ENCODE measurements at places on chromosomes 16 and 17.

DNA sequence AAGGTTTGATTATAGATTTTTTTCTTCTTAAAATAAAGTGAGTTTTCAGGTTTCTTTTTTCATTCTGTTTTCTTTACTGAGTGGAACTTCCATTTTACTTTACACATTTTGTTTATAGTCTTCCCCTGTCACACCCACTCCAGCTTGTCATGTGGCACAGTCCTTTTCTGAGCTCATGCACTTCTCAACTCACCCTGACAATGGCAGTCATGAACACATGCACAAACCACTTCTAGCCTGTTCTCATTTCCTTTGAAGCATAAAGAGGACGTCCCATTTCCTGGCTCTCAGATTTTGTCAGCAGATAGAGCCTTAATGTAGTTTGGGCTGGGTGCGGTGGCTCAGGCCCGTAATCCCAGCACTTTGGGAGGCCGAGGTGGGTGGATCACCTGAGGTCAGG is 168.0 kb downstream of the AHSP start:
- no peak for DNase-seq

GRCh38 chr16:56257666-56258342 is 66.5 kb downstream of the GNAO1 start:
- DNase-seq, result no peak

DNA sequence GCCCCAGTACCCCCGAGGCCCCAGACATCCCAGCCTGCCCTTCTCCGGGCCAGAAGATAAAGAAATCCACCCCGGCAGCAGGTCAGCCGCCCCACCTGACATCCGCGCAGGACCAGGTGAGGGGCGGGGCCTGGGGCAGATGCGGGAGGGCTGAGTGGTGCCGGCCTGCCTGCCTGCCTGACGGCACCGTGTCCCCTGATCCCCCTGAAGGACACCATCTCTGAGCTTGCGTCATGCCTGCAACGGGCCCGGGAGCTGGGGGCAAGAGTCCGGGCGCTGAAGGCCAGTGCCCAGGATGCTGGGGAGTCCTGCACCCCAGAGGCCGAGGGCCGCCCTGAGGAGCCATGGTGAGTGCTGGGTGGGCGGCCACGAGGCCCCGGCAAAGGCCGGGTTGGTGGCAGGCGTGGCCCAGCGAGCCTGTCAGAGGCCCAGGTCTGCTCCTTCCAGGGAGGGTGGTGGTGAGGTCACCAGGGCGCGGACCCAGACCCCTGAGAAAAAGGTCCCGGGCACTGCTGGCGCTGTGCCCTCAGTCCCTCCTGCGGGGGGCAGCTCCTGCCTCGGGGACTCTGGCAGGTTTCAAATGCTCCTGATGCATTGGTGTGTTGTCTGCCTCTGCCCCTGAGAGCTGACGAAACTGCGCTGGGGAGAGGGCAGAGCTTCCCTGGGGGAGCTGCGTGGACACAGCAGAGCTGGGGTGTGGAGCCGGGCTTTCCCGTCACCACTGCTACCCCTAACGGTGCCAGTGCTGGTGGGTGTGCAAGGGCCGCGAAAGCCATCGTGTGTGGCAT is 1.2 kb downstream of the CDT1 start:
- DNase-seq, result no peak

DNA sequence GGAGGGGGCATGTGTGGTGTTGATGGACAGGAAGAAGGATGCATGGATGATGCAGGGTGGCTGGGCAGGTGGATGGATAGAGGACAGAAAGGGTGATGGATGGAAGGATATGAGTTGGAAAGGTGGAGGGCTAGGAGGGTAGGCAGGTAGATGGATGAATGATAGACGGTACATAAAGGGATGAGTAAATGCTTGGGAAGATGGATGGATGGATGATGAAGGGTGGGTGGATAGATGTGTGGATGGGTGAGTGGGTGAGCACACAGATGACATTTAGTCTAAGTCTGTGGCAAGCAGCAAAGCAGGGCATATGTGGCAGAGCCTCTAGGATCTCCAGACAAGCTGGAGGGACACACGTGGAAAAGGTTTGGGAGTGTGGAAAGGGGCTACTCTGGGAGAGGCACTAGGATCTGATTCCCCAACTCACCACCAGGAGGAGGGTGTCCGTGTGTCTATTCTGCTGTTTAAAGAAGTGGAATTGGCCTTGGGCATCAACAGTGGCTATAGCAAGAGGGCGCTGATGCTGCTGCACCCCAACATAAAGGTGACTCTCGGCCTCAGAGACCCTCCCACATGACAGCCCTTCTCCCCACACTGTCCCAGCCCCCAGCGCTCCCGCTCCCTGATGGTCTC is 8.2 kb downstream of the PLD2 start:
- no peak for DNase-seq

- no peak for DNase-seq
Measured at GRCh38 chr17:2697611-2698162, 13.9 kb downstream of the CLUH start.

DNA sequence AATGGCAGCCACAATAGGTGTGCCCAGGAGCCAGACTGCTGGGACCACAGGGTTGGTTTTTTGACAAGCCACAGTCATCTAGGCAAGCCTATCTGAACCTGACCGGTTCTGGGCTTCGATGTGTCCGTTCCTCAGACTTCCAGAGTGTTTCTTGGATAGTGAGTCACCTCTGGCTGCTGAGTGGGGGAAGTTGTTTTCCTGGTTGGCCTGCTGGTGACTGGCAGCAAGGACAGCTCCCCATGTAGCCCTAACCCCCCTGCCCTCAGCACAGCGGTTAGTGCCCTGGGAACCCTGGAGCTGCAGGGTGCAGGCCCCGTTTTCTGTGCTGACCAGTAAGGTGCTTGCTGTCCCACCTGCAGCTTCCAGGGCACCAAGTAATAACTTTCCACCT is 65.5 kb downstream of the PLD6 start:
- DNase-seq, result no peak

- DNase-seq, result no peak
Measured at GRCh38 chr17:28270926-28271325, 48.1 kb upstream of the TMEM97 start.

DNA sequence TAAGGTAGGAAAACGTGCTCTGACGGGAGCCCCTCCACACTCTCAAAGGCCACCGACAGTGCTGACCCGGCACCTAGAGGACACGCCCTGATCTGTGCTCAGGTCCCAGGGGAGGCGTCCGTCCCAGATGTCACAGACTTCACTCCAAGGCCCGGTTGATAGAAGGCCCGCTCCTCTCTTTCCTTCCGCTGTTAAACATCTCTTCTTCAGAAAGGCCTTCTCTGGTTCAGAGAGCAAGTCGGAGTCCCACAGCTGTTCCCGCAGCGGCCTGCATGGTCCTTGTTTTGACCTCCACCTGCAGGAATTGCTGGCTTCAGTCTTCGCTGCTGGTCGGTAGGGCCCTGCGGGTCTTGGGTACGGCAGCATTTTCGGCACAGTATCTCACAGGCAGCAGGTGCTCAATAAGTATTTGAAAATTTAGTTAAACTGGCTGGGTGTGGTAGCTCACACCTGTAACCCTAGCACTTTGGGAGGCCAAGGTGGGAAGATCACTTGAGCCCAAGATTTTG is 88.5 kb downstream of the MRC2 start:
- no peak for DNase-seq

- no peak for DNase-seq
Measured at GRCh38 chr17:57651996-57652395, 93.1 kb downstream of the CCDC182 start.

GRCh38 chr16:88012360-88012759 is 61.1 kb downstream of the BANP start:
- DNase-seq, result no peak

DNA sequence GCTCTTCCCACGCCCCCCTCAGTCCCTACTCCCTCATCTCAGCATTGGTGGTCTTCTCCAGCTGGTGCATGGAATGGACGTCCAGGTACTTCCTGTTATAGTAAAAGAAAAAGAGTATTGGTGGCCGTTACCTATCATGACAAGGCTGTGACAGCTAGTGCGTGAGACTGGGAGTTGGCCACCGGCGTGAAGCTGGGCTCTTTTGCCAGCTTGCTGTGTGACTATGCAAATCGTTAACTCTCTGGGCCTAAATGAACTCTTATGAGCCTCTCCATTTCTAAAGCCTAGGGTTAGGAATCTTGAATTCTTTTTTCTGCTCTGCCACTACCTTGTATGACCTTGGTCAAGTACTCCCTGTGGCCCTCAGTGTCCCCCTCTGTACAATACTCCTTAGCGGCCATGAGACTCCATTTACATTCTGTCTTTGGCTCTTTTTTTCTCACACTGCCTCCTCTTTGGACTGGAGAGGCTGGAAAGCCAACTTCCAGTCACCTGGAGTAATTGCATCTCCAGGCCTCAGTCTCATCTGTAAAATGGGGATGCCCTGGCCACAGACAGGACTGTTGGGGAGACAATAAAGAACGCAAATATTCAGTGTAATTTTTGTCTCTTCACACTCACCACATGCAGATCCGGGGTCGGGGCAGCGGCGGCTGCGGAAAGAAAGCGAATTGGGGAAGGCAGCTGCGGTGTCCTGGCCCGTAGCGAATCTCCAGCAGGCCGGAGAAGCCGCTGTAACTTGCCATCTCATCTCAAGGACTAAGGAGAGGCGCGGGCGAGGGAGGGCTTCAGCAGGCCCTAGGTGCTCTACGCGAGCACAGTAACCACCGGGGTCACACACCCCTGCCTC is 1.1 kb downstream of the CFAP119 start:
- DNase-seq, result no peak

DNA sequence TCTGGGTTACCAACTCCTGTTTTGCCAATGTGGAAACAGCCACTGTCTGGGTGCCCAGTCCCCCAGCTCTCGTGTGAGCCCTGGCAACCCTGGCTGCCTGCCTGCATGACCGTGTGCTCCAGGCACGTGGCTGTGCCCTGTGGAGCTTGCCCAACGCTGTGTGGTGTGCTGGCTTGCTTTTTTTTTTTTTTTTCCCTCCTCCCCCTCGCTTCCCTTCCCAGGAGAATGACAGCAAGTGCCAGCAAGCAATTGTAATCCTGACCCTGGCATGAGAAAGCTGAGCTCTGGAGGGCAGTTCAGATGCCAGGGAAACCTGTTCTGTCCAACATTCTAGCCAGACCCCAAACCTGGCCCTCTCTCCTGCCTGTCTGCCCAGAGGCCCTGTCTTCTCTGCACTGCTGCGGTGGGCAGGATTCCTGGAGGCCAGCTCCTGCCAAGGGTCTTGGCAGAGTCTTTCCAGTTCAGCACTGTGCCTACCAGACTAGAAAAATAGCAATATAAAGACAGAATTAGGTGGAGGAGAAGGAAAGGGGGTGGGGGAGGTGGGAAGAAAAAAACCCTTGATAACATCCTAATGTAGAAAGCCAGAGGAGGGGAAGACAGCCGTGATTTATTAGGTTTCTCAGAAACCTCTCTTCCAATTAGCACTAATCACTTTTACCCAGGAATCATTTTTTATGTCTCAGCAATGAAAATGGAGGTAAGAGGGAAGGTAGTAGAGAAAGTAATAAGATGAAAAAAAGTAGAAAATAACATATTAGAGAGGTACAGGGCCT is 9.0 kb downstream of the HLF start:
- no peak for DNase-seq

DNA sequence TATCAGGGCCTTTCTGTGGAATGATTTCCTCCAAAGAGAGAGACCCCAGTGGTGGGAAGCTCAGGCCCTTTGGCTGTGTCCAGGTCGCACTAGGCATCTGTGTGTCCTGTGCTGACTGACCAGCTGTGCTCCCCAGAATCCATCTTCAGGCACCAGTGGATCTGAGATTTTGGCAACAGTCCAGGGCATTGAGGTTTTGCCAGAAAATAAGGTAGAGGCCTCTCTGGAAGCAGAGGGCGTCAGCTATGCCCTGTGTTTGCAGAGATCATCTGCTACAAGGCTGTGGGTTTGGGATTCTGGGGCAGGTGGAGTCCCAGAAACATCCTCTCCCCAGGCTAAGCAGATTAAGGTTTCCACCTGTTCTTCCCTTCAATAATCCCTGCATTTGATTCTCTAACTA is 57.5 kb upstream of the TOB1 start:
- DNase-seq, result no peak

DNA sequence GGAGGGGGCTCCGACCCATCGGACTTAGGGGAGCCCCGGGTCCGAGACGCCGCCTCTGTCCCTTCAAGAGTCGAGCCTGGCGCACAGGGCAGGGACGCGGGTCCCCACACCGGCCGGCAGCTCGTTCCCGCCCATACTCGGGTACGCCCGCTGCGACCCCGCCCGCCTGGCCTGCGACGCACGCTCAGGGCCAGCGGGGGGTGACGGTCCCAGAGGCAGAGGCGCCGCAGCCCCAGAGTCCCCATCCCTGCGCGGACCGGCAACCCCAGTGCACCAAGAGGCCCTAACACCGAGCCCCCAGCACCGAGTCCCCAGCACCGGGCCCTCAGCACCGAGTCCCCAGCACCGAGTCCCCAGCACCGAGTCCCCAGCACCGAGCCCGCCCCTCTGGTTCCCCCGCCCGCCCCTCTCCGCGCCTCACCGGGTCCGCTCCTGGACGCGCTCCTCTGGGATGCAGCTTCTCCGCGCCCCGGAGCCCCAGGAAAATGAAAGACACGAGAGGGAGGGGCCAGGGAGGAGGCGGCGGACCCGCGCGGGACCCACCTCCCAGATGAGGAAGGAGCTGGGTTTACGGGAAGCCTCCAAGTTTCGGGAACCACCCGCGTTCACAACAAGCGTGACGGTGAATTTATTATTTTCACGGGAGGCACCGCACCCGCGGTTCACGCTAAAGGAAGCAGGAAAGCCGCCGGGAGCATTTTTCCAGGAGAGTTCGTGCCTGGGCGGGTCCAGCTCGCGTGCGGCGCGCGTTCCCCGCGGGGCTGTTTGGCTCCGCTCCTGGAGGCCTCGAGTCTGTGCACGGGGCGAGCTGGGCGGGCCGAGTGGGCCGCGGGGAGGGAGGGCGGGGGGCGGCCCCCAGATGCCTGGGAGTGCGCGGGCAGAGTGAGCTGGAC is at the start of gene SECTM1:
Gene SECTM1, minus strand, starts transcription at position 488 of the 893 bp plus-strand sequence. CDS start 6,526 bp downstream, outside the sequence.
- no peak for DNase-seq

DNA sequence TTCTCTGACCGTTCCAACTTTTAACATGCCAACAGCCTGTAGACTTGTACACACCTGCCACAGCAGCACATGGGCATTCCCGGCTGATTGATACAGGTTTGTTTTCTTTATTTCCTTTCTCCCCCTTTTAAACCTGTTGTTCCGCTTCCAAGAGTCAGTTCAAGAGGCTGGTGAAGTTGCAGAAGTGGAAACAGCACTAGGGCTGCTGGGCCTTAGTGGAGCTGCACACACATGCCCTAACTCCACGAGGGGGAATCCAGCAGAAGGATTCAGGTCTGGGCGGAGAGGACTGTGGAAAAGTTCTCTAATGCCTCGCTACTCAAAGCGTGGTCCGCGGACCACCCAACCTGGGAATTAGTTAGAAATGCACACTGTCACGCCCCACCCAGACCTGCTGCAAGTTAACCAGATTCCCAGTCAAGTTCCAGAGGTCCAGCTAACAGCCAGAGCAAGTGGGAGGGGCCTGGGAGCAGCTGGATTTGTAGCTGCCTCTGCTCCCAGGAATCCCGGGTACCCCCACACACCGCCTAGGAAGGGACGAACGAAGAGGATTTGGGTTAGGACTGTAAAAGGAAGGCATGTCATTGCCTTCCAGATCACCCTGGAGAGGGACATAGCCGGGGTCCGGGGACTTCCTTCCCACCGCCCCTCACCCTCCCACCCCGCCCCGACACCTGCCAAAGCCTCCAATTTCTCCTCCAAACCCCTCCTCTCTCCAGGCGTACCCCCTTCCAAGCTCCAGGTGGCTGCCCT is 542 bp downstream of the SLC39A11 start:
- peak; percentile 87 for DNase-seq
